ENCODE measurements at places on chromosomes 13 and 19. TPM values are rescaled to one million over a fixed set of nuclear protein-coding genes. Genes with fewer than 3 reads are reported as not detected.
A peak's percentile ranks its signal among the peaks of the same experiment; 100 is the strongest.

Gene KLK12
- total RNA-seq = not detected

Gene OCEL1
- 3.3 TPM for total RNA-seq

Gene ZNF296
- 2.4 TPM for total RNA-seq

Gene SYNE4
- total RNA-seq = 0.89 TPM

Gene BLOC1S3
- 65.1 TPM for total RNA-seq

GRCh38 chr13:87889254-87889653 is 218.1 kb downstream of the SLITRK5 start:
- DNase-seq = no peak

DNA sequence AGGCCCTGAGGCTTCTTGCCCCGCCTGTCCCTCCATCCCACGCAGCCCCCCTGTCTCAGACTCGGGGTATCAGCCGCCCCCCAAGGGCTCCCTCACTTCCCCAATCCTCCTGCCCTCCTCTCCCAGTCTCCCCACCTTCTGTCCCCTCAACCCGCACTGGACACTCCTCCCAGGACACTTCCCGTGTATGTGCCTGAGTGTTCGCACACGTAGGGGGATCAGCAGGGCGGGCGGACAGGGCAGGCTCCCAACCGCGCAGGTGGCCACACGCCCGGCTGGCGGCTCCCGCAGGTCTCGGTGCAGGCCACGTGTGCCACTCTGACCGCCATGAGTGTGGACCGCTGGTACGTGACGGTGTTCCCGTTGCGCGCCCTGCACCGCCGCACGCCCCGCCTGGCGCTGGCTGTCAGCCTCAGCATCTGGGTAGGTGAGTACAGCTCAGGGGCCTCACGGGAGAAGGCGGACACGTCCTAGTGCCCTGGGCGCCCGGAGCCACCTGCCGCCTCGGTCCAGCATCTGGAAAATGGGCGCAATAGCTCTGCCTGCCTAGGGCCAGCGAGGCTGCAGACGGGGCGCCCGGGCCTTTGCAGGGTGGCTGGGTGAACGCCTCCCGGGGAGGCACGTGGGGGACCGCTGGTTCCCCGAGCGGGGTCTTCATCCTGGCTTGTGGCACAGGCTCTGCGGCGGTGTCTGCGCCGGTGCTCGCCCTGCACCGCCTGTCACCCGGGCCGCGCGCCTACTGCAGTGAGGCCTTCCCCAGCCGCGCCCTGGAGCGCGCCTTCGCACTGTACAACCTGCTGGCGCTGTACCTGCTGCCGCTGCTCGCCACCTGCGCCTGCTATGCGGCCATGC is 2.3 kb downstream of the KISS1R start:
- DNase-seq = no peak

DNA sequence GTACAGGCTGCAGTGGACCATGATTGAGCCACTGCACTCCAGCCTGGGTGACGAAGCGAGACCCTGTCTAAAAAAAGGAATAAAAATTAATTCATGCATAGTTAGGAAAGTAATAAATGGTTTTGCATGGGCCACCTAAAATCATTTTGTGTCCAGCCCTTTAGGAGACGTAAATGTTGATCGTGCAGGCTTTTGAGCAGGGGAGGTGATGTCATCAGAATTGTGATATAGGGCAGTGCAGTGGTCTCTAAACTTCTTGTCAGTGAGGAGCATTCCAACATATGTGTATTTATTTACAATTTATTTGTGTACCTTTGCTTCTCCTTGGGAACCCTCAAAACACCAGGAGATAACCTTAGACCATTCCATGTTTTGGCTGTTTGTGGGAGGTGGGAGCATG is 3.0 kb downstream of the SMARCA4 start:
- DNase-seq = no peak

DNA sequence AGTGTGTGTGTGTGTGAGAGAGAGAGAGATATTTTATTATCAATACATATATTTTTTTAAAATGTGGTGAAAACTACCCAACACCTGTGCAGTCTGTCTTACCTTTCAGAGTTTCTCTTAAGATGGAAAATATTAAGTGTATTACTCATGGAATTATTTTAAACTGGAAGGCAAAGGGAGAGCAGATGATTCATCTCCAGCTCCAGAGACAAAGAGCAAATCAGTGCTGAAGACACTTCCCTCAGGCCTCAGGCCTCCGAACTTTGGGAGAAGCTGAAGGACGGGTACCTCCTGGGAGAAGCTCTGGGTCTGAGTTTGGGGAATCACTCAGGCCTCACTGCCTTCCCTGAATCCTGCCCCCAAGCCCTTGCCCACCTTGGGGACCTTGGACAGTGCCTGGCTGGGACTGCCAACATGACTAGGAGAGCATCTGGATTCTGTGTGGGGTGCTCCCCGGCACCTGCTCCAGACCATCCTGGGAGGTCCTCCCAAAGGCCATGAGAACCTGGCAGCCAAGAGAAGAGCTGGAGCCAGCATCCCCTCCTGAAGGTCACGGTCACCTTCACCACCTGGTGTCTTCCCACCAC is 170.4 kb upstream of the UBL3 start:
- DNase-seq = no peak

DNA sequence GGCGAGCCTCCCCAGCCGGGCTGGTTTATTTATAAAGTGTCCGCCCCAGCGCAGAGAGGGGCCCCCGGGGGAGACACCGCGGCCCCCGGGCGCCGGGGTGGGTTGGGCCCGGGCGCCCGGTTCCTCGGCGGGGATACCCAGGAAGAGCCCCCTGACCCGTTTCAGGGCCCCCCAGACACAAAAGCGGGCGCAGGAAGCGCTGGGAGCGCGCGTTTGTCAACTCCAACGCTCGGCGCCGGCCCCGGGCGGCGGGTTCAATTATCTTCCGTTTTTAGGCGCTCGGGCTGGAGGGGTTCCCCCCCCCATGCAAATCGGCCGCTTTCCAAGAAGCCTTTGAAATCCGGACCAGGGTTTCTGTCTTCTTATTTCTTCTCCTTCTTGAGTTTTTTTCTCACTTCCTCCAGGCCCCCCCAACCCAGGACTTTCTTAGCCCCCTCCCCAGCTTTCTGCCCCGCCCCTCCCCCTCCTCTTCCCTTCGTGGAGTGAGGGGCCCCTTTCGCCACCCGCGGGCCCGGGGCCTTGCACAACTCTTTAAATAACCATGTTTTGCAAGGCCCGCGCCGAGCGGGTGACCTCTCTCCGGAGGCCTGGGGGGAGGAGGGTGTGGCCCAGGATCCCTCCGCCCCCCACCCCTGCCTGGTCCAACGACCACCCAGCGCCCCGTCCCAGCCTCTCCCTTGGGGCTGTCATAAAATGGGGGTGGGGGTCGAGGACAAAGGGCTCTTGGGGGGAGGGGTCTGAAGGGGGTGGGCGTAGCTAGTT is 935 bp downstream of the ARID3A start:
- peak; percentile 65 for DNase-seq

- DNase-seq = no peak
These were observed 223.9 kb downstream of the LHFPL6 start for GRCh38 chr13:39379118-39379517.

- no peak for DNase-seq
These were observed 1146.8 kb downstream of the UQCRFS1 start for GRCh38 chr19:28066161-28066560.

- DNase-seq = no peak
These were observed 20.3 kb downstream of the LGALS16 start for GRCh38 chr19:39676004-39676403.

GRCh38 chr19:13506471-13506820 is at the start of gene CACNA1A:
Gene CACNA1A, minus strand, starts transcription at chr19:13506479. Its CDS starts 255 bp downstream, at chr19:13506224.
- DNase-seq = no peak

GRCh38 chr13:101552786-101553185 is 100.3 kb downstream of the ITGBL1 start:
- no peak for DNase-seq

DNA sequence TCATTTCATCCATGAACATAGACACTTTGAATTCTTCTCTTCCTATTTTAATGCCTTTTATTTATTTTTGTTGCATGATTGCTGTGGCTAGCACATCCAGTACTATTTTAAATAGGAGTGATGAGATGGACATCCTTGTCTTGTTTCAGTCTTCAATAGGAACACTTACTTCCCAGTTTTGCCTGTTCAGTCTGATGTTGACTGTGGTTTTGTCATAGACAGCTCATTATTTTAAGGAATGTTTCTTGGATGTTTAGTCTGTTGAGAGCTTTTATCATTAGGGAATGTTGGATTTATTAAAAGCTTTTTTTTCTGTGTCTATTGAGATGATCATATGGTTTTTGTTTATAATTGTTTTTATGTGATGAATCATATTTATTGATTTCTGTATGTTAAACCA is 586.6 kb downstream of the SLITRK1 start:
- no peak for DNase-seq

DNA sequence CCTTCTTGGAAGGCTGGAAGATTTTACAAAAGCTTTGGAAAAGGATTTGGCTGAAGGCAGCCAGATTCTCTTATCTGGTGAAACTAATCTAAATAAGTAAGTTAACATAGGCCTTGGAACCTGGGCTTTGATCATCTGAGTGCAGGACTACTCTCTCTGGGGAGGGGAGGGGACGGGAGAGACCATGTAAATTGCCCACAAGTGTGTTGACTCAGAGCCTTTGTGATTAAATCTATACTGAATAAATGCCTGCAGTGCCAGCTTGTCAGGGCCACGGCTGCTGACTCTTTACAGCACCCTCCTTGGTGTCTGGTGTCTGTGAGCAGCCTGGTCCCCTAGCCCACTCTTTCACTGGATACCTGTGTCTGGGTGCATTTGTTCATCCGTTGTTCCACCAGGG is 251.4 kb downstream of the ITGBL1 start:
- no peak for DNase-seq

DNA sequence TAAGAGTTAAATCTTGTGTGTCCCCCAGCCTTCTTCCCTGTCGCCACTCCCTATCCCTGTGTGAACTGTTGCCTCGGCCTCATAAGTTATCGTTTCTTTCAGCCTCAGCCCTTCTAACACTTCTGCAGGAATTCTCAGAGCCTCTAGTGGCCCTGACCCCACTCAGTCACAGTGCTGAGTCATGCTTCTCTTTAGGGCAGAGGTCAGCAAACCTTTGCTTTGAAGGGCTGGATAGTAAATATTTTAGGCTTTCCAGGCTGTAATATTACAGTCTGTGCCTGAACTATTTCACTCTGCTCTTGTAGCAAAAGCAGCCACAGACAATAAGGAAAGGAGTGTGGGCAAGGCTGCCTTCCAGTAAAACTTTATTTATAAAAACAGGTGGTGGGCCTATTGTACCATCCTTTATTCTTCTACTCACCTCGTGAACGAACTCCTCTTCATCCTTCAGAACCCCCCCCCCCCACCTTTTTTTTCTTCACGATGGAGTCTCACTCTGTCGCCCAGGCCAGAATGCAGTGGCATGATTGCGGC is 22.1 kb downstream of the MYO9B start:
- no peak for DNase-seq

Data from lower leg skin (tissue), 4 donors.